Activated gamma-delta T cell treated with anti-CD3 and anti-CD28 coated beads, Interleukin-2, amount 50 U/mL, for 16 hours (primary cell): ENCODE measurements at places on chromosomes 11 and 22.

- DNase-seq: no peak
Observed at GRCh38 chr11:11510939-11511338, 110.9 kb downstream of the GALNT18 start.

- no peak for DNase-seq
Observed at GRCh38 chr11:6736495-6737121, 35.2 kb downstream of the OR2AG2 start.

DNA sequence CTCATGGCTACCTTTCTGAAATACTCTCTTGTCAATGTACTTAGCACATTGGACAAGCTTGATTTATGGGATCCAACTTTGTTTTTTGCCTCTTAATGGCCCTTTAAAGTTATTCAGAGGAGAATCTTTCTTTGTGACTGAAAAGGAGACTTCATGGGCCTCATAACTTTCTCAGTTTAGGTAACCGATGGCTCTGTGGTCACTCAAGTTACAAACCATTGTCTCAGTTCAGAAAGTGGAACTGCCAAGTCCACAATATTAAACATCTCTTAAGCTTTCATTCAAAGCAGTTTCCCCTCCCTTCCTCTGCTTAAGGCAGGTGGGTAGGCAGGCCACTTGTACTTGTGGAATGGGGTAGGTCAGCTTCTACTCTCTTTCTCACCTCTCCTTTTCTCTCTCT is 12.3 kb upstream of the ARL14EP start:
- DNase-seq: no peak

DNA sequence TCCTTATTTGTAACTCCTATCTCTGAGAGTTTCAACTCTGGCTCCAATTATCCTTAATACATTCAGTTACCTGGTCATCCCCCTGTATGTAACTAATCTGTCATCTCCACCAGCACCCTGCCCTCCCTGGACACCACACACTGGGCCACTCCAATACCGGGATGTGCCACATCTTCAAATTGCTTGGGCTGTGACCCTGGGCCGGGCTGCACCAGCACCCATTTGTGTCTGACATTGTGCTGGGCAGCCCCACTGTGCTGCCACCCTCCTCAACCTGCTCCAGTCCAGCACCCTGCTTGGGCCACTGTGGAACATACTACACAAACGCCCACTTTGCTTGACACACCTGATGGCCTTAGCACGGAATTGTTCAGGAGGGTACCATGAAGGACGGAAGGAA is 2.2 kb upstream of the USP18 start:
- DNase-seq: no peak

DNA sequence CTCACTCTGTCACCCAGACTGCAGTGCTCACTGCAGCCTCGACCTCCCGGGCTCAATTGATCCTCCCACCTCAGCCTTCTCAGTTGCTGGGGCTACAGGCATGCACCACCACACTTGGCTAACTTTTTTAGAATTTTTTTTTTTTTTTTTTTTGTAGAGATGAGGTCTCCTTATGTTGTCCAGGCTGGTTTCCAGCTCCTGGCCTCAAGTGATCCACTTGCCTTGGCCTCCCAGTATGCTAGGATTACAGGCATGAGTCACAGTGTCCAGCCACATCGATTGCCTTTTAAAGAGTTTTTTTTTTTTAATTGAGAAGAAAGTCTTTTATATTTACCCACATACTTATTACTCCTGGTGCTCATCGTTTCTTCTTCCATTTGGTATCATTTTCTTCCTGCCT is 30.0 kb downstream of the PARVG start:
- no peak for DNase-seq

GRCh38 chr11:46615756-46616155 is 1.3 kb downstream of the HARBI1 start:
- DNase-seq: no peak
